CD4-positive, alpha-beta T cell treated with Interleukin-2 at 100 ng/mL for 4 hours (primary cell): ENCODE measurements at places on chromosomes 2 and 18.

DNA sequence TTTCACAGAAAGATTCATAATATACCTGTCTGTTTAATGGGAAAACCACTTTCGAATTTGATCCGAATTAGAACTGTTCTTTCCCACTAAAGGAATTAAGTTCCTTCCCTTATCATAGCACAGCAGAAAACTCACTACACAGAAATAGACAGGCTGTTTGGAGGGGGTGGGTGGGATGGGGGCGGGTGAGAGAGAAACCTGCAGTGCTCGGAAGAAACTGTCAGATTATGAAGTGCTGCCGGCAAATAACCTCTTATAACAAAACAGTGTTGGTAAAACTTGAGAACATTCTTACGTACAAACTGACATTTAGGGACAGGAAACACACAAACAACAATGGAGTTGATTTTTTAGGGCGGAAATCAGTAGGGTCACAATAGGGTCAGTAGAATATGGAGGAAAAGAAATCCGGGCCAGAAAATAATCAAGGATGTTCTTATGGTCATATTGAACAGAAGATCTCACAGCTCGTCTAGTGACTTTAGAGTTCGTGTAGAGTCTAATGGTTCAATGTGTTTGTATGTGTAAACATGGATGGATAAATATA, 756.0 kb upstream of the LRATD1 start:
- DNase-seq, result no peak

DNA sequence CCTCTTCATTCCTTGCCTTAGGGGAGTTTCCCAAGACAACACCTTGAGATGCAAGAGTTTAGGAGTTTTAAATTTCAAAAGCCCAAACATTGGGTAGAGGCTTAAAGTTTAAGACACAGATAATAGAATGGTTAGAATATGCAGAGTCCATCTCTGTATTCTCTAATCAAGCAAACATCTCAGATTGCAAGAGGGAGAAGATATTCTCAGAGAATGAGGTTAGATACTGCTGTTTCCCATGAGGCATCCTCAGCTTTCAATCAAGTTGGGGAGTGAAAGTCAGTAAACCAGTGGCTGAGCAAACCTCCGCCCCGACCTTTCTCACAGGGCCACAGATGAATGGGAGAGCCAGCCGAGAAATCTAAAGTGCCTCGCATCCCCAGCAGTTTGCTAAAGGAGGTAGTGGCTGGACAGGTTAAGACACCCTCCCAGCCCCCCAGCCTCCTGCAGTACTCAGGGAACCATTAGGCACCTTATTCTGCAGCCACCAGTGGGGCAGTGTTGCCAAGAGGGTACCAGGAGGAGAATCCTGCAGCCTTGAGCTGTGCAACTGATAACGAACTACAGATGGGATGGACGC, 30.0 kb downstream of the FBXO36 start:
- no peak for DNase-seq

DNA sequence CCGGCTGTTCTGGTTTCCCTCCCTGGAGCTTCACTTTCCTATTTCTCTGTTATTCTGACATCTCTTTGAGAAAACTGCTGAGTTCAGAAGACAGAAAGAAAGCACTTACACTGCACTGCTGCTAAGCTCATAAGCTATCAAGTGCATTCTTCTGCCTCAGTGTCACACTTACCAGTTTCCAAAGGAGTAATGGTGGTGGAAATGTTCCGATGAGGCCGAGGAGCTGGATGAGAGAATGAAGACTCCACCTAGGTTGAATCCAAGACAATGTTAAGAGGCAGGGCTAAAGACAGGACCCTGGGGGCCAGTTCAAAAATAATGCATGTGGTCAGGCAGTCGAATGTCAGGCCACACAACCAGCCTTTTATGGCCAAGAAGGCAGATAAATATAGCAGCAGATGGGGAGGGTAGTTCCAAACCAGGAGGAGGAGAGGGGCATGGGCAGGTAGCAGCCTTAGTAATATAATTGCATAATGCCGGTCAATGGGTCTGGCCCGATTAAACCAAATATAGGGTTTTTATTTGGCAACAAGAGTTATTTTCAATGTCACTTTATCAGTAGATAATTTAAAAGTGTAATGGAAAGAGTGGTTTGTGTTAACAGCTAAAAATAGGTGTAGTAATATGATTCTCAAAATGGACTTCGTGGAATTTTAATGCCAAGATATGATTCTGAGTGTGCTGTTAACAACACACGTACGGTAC, at the start of gene MYOM1:
Gene MYOM1 (minus strand): TSS at position 338 of the 705 bp plus-strand sequence. CDS start 4,745 bp downstream, outside the sequence.
- DNase-seq, result no peak

GRCh38 chr2:63710732-63711131, 122.0 kb downstream of the MDH1 start:
- DNase-seq, result no peak
